Stimulated activated CD8-positive, alpha-beta memory T cell treated with anti-CD3 and anti-CD28 coated beads, Interleukin-4, amount 100 ng/mL, for 4 hours (primary cell): ENCODE measurements at places on chromosomes 2 and 18.

GRCh38 chr18:28153485-28154065, 23.4 kb downstream of the CDH2 start:
- DNase-seq: no peak

DNA sequence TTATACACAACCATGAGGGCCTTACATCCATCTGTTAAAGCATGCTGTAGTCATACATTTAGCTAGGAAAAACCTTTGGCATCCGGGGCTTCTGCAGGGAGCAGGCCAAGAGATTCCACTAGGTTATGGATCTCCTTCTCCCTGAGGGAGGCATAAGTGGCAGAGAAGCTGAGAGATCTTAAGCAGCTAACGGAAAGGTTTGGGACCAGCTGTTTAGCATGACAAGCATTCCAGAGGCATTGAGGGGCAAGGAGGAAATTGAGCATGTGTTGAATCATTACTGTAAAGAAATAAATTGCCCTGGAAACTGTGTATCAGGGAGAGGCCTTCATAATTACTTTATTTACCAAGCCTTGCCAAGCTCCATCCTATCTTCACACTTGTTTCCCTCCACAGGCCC, 643.1 kb downstream of the CNTNAP5 start:
- no peak for DNase-seq

DNA sequence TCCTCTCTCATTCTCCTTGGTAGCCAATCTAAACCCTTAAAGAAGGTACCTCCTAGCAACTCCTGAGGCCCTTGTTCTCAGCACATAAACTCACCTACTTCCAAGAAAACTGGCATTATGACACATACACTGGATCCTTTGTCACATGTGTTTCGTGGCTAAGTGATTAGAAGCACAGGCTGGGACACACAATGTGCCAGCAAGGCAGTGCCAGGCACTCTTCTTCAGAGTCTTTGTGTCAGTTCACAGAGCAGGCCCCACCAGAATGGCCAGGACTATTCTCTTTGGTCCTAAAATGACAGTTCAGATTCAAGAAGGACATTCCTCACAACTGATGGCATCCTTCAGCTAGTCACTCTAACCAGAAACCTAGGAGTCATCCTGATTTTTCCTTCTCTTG, 40.3 kb downstream of the SMC6 start:
- DNase-seq: no peak

- no peak for DNase-seq
These were observed 49.1 kb downstream of the CSRNP3 start for GRCh38 chr2:165518611-165519010.

DNA sequence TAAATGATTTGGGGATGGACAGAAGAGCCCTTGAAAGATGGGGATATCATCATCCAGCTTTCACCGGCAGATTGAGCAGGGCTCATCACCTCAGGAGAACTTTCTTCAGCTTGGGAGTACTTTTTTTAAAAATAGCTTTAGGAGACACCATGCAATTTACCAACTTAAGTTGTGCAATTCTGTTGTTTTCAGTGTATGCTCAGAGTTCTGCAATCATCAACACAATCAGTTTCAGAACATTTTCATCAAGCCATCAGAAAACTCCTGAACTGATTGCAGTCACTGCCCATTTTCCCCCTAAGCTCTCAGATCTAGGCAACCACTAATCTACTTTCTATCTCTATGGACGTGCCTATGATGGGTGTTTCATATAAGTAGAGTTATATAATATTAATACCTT, 117.7 kb downstream of the CRIM1 start:
- DNase-seq: no peak

- DNase-seq: no peak
These were observed 354.3 kb downstream of the CLIP4 start for GRCh38 chr2:29469516-29469915.

DNA sequence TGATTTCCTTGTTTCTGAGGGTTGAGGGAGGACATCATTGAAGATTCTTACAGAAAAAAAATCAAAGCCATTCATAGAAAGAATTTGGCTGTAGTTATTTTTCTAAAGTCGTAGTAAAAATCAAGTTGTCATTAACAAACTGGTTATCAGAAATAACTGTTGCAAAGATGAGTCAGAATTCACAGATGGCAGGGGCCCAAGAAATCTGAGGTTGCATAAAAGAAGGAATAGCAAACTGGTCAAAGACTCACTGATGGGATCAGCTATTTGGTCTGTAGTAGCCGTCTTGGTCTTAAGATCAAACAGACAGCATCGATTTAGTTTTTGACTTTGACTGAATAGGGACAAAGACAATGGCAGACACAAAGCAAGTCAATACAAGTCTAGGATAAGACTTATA, 334.3 kb downstream of the FIGN start:
- DNase-seq: no peak

DNA sequence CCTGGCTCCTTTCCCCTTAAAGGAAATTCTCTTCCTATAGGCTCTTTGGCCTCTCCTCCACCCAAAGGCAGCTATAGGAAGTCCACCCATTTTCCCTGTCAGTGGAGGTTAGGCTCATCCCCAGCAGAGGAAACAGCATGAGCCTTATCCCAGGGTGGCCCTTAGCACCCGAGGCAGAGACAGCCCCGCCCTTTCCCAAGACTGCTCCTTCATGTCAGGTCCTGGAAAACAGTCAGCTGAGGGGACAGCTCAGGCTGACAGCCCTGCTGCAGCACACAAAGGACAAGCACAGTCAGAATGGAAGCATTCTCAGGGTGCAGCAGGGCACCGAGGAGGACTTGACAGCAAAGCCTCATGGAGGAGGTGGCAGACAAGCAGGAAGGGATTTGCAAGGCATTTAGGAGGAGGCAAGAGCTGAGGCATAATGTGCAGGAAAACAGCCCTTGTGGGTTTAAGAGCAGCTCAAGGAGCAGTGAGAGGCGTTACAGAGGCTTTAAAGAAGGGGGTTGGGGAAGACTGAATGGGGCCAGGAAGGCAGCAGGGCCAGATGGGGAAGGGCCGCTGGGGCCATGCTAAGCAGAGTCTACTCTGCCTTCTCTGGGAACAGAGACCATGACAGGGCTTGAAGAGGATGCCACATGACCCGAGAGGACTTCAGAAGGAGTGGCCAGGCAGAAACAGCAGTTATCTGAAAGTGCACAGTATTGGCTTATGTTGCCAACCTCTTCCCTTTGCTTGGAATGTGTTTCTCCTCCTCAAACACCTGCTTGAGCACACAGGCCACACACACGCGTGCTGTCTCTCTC, 216.6 kb downstream of the SH3BP4 start:
- no peak for DNase-seq

DNA sequence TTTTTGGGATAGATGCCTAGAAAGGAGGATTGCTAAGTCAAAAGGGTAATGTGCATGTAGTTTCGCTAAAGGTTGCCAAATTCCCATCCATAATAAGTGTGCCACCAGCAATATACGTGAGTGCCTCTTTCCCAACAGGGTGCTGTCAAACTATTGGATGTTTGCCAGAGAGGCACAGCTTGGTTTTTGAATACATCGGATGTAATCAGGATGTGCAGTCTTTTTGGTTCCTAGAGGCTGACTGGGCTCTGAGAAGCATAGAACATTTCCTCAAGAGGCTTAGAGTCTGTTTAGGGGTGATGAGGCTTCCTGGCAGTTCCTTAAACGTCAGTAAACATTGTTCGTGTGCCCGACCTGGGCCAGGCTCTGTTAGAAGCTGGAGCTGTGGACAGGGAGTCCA, 28.0 kb downstream of the AGAP1 start:
- DNase-seq: no peak

DNA sequence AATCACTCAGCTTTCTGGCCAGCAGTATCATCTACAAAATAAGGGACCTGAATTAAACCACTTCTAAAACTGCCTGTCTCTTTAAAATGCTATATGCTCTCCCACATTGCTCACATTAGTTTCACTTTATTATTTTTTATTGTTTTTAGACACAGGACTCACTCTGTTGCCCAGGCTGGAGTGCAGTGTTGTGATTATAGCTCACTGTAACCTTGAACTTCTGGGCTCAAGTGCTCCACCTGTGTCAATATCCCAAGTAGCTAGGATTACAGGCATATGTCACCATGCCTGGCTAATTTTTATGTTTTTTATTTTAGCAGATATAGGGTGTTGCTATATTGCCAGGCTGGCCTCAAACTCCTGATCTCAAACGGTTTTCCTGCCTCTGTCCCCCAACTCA, 591.3 kb upstream of the ZNF804A start:
- DNase-seq: no peak

- DNase-seq: no peak
These were observed 599.5 kb upstream of the SYT4 start for GRCh38 chr18:43876748-43877147.

DNA sequence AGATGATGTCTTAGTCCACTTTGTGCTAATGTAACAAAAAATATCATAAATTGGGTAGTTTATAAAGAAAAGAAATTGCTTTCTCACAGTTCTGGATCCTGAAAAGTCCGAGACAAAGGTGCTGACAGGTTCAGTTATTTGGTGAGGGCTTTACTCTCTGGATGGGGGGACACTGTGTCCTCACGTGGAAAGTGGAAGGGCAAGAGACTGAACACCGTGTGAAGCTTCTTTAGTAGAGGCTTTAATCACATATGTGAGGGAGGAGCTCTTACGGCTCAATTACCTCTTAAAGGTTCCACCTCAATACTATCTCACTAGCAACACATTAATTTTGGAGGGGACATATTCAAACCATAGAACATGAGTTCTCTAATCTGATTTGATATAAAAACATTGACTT, 204.3 kb downstream of the FSIP2 start:
- DNase-seq: no peak

GRCh38 chr2:12897181-12897580, 180.4 kb downstream of the TRIB2 start:
- no peak for DNase-seq

GRCh38 chr2:32260376-32260775, 4.3 kb downstream of the NLRC4 start:
- no peak for DNase-seq

DNA sequence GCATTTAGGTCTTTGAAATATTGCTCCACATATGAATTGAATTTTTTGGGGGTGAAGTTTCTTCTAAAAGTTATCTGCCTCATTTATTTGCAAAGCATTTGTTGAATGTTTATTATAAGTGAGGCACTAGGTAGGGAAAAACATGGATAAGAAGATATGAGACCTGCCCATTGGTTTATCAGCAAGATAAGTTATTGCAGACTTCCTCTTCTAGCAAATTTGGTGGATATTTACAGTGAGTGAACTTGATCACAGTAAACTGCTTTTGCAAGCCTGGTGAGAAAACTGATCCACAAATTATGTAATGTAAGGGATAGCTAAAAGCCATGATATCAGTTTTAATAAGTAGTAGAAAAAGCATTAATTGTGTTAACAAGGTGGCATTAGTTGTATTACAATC, 364.8 kb downstream of the SOCS6 start:
- no peak for DNase-seq

DNA sequence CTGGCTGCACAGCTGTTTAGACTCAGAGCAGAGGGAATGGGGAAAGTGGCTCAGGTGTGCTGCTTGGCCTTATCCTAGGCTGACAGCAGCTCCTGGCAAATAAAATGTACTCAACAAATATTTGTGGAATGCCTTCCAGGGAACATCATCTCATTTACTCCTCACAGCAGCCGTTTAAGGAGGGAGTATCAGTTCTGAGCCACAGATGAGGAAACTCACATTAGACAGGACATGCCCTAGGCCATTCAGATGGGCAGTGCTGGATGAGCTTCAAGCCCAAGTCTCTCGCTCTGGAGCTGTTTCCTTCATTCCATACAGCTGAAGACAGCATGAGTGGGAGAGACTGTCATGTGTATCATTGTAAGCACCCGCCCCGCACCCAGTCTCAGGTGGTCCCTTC, 129.6 kb upstream of the CNGA3 start:
- DNase-seq: no peak

- no peak for DNase-seq
These were observed 73.2 kb downstream of the PLA2R1 start for GRCh38 chr2:159989249-159989648.

DNA sequence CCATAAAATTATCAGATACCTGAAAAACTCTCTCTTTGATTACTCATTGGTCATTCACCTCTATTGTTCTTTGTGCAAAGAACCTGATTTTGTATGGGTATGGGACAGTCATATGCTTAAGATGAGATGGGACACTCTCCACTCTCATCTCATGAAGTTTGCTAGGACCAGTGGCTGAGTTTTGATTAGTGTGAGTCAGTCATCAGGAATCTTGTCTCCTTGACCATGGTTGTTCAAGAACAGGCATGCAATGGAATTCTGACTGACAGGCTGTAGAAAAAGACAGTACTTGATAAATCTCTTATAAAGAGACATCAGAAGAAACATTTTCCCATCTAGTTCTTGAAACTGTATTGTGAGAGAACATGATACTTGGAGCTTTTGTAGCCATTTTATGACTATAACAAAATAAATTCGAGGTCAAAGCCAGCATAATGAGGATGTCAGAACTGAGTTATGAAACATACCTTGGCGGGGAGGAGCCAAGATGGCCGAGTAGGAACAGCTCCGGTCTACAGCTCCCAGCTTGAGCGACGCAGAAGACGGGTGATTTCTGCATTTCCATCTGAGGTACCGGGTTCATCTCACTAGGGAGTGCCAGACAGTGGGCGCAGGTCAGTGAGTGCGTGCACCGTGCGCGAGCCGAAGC, 367.0 kb downstream of the NR4A2 start:
- no peak for DNase-seq

DNA sequence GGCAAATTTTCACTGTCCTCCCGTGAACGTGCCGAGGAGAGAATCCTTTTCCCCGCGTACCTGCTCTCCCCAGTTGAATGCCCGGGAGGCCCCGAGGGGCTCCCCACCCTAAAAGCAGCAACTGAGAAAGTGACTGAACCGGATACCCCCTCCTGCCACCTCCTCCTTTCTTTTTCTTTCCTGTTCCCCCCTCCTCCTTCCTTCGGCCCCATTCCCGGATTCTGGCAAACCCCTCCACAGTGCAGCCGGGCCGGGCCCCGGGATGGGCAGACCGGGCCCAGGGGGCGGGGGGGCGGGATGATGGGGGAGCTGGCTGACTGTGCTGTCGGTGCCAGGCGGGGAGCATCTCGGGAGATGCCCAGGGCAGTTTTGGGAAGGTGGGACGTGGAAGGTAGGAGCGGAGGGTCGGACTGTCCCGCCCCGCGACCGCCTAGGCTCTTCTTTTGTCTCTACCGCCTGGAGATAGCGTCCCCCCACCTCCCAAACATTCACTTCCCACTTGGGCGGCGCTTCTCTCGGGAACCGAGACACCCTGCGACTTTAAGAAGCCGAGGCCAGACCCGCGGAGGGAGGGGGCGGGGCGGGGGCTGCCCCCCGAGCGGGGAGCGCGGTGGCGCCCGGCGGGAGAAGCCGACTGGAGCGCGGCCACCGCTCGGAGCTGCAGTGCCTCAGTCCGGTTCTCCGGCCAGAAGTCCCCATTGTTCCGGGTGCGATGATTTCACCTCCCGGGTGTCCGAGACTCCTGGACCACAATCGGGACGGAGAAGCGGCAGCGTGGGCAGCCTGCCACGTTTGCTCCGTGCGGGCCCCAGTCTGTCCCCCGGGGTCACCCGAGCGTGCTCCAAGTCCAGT, 8.2 kb downstream of the DLX2 start:
- DNase-seq: no peak

- no peak for DNase-seq
These were observed 184.2 kb downstream of the TMEM247 start for GRCh38 chr2:46663614-46664013.

GRCh38 chr2:231929961-231930592, 3.9 kb upstream of the NPPC start:
- no peak for DNase-seq
